ENCODE measurements at places on chromosomes 4 and X.

DNA sequence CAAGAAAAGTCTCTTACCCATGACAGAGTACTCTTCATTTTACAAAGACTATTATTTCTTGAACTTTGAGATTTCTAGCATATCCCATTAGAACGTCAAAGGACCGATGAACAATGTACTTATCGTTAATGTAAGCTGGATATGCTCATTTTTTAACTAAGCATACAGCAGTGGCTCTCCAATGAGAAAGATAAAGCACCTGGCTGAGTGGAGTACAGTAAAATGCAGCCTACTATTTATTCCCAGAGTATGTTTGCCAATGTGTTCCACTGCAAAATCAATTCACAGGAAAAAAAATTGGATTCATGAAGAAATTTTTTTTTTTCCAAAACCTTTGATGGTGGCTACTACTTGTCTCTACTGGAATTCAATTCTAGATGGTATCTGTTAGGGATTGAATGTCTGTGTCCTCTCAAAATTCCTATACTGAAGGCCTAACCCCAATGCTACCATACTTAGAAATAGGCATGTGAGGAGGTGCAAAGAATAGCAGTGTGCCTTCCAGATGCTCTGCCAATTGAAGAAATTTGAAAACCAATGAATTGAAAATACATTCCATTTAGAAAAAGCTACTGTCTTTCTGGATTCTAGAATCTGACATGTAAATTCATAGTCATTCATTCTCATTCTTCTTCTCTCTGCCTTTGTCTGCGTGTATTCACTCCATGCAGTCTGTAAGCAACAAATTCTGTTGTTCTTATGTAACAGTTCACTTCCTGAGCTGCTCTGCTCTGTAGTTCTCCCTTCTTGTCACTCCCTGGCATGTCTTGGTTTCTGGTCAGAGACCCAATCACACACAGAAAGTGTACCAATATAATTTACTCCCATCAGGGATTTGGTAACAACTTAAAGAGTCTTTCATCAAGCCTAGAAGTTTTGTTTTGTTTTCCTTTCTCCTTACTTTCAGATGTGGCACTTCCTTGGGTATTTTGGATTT lies 61.4 kb downstream of the PAPSS1 start:
- DNase-seq, result no peak

GRCh38 chr4:186227221-186227620 lies at the start of gene KLKB1:
Gene KLKB1, plus strand, starts transcription at chr4:186227507. Its CDS starts 689 bp downstream, at chr4:186228196.
- DNase-seq, result no peak

GRCh38 chr4:32477518-32477917 lies 1757.3 kb downstream of the PCDH7 start:
- DNase-seq, result no peak

- no peak for DNase-seq
Observed at GRCh38 chrX:11129534-11130105, 18.5 kb downstream of the HCCS start.

DNA sequence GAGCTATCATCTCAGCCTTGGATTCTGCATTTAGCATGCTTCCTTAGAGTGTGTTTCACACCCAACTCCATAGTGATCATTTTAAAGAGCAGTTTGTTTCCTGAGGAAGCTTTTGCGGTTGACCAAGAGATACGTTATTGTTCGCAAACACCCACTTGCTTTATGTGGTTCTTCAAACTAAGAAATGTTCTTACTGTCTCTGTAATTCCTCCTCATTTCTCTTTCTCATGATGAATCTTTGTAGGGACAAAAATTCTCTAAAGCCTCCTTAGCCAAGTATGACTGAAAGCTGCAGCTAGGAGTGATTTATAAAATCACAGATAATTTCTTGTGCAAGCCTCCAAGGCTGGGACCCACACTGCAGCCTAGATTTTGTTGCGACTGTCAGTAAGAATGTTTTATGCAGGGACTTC lies 10.0 kb downstream of the TNIP3 start:
- DNase-seq, result no peak

DNA sequence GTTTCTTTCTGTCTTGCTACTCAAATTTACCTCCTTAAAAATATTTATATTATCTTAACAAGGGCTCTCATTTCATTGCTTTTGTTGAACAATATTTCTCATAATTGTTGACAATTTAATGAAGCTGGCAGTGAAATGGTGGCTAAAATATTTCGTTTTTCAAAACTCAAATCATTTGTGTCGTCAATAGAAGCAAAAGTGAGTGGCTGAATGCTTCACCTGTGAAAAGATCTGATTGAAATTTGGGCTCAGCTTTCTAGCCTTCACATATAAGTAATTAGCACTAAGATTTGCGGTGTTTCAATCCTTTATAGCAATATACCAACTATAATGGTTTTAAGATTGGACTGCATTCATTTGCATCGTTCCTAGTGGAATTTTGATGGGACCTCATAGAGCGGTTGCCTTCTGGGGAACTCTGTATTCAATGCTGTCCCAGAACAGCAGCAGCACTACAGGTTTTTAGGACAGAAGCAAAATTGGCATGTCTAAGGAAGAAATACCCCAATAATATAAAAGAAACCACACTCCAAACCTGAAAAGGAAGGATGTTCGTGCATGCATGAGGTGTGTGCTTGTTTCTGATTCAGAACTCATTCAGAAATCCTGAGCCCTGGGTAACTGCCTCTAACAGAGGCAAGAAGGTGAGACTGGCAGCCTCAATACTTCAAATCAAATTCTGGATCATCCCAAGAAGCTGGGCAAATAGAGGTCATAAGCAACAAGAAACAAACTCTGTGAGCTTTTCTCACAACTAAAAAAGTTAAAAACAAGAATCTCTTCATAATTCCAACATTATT lies 2.5 kb downstream of the CXCL1 start:
- DNase-seq, result no peak

DNA sequence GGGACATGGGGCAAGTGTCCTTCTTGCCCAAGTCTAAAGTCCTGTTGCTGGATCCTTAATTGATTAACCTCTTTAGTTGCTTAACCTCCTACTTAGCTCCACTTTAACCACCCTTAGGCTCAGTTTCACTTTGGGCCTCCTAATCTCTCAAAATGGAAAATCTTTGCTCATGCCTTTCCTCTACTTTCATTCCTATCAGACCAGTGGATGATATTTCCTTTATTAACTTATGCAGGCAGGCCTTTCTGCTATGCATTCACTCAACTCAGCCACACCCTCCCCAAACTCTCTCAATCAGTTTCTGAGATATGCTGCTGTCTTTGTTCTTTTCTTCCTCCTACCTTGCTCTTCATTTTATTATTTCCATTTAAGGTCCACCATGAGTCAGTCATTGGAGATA lies 14.4 kb upstream of the ARSJ start:
- DNase-seq, result no peak

- no peak for DNase-seq
Observed at GRCh38 chrX:105876658-105877057, 54.3 kb downstream of the NRK start.

GRCh38 chrX:97898798-97899197 lies 1015.1 kb downstream of the RPA4 start:
- no peak for DNase-seq

- DNase-seq, result no peak
Observed at GRCh38 chr4:100985576-100985975, 361.8 kb downstream of the PPP3CA start.

DNA sequence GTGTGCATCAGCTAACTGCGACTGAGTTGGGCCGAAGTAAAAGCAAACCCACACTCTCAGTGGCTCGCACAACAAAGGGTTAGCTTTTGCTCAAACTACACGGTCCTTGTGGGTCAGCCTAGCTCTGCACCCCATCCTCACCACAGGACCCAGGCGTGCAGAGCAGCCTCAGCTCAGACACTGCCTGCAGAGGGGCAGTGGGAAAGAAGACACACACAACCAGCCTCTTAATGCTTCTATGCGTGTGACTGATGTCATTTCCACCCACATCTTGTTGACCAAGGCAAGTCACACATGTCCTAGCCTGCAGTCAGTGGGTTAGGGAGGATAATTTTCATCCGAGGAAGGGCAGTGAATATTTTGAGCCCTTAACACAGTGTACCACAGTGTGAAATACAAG lies 40.5 kb downstream of the HMGB2 start:
- no peak for DNase-seq

DNA sequence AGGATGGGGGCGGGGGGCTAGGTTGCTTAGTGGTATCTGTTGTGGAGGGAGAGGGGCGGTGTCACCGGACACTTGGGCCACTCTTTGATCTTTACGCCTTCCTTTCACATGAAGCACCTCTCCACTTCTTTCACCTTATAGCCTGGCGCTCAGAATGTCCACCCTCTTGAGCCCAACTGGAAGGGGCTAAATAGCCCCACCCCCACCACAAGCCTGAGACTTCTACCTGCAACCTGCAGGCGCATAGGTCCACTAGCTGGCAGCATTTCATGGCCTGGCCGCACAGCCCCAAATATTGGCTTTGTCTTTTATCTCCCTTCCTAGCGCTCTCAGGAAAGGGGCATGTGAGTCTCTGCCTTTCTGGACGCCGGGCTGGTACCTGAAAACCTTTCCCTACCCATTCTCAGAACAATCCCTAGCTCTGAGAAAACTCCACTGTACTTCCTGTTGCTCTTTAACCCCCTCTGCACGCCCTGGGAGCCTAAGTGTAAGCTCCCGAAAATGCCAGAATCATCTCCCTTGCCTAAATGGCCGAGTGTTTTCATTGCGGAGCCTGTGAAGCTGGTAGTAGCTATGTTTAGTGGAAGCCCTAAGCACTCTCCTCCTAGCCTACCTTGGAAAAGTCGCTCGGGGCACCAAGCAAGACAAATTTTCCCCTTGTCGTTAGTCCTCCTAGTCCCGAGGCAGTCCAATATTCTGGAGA lies 1.2 kb upstream of the TRPC5 start:
- DNase-seq, result no peak

- no peak for DNase-seq
Observed at GRCh38 chr4:28913466-28913865, 1806.7 kb upstream of the PCDH7 start.

DNA sequence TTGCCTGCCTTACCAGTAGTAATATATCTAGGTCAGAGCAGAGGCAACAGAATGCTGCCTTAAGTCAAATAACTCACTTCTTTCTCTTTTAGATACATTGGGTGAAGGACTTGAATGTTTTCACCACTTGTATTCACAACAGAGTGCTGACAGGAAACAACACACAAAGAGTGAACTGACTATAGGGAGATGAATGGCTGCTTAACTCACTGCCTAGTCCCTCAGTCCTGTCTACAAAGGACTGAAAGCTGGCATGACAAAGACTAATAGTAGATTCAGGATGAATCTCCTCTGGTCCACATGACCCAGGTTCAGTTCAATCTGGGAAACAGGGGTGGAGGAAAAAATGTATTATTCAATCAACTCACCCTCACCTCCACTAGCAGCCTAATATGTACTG lies 134.2 kb downstream of the GALNTL6 start:
- DNase-seq, result no peak

DNA sequence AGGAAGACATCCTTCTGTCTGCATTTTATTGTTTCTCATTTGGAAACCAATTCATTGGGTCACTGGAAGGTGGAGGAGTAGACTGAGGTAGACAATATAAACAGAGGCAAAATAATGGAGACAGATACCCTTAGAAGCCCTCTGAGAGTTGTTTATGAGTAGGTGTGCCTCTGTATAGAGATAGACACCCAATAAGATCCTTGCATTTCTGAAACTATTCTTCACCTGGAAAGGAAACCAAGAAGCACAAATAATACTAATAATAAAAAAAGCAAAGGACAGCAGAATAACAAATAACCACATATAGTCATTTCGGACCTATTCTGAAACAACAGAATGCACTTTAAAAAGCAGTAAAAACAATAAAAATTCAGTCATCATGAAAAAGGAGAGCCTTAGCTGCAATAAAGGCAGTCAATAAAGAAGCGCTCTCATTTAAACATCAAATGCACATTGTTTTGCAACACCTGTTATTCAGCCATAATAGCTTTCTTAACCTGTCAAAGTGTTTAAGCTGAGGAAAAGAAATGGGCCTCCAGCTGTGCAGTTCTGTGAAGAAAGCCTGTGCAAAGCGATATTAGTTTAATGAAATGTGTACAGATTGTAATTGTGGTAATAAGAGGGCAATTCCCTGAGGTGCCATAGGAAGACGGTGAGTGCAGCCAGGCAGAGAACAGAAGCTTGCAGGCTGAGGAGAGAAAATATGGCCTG lies 904.2 kb downstream of the STPG2 start:
- DNase-seq, result no peak

GRCh38 chr4:109955146-109955545 lies 42.5 kb downstream of the EGF start:
- no peak for DNase-seq

DNA sequence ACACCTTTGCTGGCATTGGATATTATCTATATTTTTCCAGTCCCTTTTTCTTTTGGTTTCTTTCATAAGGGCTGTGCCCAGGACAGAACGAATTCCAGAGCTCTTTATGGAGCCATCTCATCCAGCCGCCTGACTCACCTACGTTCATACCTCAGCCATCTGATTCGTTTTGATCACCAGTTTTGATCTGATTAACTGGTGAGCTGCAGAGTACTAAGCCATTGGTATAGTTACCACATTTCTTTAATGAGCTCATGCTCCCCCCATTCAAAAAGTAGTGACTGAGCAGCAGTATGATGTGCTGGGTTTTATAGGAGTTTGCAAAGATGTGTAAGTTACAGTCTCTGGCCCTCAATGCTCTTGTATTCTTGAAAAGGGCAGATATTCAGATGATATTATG lies 43.0 kb upstream of the CDKN2AIP start:
- DNase-seq, result no peak

GRCh38 chr4:40785727-40786126 lies 36.0 kb downstream of the NSUN7 start:
- DNase-seq, result no peak

DNA sequence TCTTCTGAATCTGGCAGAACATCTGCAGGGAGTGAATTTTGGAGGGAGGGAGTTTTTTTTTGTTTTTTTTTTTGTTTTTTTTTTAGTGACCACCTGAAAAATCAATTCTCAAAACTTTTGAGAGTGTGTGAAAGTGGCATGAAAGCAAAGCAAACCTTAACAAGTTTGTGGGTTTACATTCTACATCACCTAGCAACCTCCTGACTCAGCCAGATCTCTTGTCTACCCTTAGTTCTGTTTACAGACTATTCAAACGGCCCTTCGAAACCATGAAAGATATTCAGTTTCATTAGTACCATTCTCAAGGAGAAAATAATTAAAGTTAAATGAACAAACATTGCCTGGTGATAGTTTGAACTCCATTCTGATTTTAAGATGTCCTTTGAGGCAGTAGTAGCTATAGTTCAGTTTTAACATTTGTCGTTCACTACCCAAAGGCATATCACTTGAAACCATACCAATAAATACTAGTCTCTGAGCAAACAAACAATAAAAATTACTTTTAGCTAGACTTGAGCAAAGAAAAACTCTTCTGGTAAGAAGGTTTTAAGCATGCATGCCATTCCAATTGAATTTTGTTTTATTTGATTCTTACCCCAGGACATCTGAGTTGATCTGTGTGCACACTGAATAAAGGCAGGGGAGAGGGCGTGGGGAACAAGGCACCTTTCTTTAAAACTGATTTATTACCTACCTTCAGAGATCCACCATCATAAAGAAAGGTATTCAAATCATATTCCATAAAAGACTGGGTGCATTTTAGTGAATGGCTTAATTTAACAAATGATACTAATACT lies 137.7 kb downstream of the ARX start:
- no peak for DNase-seq

GRCh38 chr4:47631161-47631560 lies 146.1 kb downstream of the ATP10D start:
- DNase-seq, result no peak
